ENCODE measurements at places on chromosomes 2 and 18.

DNA sequence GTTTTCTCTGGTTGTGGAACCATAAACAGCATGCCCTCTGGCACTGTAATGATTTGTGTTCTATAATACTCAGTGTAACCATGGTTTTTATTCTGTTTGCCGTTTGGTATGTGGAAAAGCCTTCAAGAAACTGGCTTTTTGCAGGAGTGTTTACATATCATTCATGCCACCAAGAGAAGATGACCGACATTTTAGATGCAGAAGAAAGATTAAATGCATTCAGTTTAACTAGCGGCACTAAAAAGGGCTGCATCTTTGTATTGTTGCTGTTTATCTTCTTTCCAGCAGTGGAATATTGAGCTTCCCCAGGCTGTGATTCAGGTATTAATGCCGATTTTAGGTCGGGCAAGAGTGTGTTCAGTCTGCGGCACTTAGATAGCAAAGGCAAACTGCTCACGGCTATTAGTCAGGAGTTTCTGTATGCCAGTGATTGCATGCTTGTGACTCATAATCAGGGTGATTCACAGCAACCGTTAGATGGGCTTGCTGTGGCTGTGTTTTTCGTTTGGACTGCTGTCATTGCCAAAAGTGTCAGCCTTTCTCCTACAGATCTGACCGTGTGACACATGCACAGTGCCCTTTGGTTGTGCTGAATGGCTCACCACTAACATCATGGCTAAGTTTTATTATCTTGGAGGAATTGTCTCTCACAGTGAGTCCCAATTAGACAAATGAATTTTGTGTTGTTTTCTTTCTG, 479.7 kb downstream of the PARD3B start:
- DNase-seq, result no peak

DNA sequence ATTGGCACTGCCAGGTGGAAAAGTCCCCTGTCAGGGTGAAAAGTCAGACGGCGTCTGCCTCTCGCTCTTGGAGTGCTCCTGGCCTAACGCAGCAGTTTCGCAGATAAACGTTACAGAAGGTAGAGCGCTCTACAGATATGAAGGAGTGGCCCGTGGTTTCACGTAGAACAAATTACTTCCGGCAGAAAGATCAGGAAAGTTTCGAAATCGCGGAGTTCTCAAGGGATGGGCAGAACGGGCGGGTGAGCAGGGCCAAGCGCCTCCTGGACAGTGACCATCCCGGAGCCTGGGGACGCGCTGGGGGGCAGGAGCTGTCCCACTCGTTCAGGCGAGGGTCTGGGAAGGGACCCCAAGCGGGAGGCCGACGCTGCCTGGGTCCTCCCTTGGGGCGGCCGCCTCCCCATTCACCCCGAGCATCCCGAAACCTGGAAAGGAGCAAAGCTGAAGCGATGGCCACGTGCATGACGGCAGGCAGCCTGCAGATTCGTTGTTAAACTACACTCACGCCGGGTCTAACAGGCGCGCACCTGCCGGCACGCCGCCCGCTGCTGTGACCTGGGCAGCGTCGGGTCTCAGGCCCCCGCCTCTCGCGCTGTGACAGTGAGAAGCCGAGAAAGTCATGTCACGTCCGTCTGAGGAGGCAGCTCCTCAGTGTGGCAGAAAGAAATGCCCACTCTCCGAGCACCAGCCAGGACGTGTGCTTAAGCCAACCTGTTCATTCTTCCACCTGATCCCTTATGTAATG, 122.9 kb upstream of the SALL3 start:
- no peak for DNase-seq

DNA sequence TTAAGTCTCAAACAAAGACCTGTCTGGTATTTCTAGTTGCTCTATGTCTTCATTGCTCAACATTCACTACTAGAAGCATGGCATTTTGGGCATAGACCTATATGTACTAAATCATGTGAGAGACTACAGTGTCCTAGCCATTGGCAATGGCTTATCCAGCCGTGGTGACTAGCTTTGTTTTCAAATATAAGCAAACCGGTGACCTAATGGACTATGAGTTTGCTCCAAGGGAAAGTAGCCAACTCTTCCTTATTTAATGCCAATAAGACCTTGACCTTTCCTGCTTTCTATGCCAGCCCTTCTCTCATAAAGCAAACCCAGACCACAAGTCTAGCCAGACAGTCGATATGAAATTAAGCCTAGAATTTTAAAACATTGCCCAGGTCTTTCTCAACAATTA, 113.7 kb upstream of the CREB1 start:
- DNase-seq, result no peak

GRCh38 chr2:237262838-237263771, 150.9 kb downstream of the COL6A3 start:
- DNase-seq, result no peak

- no peak for DNase-seq
Measured at GRCh38 chr2:113309655-113310387, 31.1 kb upstream of the PAX8 start.

- no peak for DNase-seq
Measured at GRCh38 chr2:109284826-109285225, 155.8 kb downstream of the SH3RF3 start.

DNA sequence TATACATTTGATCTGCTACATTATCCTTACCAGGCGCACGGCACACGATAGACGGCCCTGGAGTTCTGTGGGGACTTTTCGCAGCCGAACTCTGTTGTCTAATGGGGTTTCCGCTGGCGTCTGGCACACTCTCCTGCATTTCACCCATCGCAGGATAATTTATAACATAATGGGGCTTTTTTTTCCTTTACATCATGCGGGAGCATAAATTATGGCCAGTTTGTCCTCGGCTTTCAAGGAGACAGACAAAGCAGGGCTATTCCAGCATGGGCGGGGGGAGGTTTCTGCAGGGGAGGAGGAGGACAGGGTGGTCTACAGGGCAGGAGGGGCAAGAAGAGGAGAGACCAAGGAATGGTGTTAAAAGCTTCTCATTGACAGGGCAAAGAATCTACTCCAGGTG, 279.8 kb downstream of the CELF4 start:
- no peak for DNase-seq

DNA sequence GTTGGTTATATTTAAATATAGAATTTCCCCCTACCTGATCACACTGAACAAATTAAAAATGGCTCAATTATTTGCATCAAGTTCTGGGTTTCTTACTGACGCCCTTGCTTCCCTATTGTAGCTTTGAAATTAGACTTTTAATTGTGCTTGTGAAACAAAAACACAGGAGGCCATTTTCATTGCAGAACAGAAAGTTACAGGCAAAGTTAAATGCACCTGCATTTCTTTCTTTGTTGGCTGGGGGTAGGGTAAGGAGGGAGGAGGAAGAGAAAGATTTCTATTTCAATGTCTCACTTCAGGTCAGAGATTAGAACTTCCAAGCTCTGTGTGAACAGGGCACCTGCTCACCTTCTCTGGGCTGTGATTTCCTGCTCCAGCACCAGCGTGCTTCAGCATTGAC, 199.6 kb downstream of the BCL11A start:
- no peak for DNase-seq

- DNase-seq, result no peak
Measured at GRCh38 chr2:157257312-157258252, at the start of gene GALNT5. GALNT5 (plus strand) TSS chr2:157257705; CDS start chr2:157258083, 378 bp downstream.

DNA sequence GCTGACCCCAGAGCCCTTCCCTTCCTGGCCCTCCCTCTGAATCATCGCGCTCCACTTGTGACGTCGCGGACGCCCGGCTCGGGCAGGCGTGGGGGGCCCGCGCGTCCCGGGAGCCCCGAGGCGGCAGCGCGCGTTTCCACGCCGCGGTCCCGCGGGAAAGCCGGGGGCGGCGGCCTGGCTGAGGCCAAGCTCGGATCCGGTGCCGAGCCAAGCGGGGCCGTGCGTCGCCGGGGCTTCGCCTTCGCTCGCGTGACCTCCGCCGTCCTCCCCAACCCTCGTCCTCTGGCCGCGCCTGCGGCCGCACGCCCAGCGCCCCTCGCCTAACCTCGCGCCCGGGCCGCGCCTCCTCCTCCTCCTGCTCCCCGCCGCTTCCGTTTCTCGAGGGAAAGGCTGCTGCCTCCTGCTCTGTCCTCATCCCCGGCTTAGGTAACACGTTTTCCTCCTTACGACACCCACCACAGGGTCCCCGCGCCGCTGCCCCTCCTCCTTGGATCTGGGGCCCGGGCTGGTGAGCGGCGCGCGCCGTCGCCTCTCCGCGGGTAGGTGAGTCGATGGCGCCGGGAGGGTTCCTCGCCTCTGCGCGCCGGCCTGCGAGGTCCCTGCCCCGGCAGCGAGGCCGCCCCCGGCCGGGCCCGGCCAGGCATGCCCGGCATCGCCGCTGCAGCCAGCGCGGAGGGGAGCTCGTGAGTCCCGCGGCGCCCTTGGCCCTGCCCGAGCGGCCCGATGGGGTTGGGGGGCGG, at the start of gene INPP1:
Gene INPP1 (plus strand): TSS at position 54 of the 740 bp plus-strand sequence. CDS start 16,514 bp downstream, outside the sequence.
- no peak for DNase-seq

DNA sequence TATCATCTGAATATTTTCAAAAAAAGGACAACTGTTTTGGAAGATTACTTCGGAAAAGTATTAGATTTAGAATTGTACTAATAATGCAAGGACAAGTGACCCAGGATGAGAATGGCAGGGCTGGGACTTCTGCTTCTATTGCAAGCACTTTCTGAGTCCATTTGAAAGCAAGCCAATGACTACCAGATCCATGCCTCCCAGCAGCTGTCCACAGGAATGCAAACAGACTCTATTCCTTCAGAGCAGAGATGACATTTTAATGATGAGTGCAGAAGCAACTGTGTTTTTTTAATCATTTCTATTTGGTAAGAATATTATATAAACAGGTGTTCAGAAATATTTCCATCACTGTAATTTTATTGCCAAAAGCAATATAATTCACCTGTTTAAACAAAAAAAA, 456.7 kb downstream of the SOX11 start:
- no peak for DNase-seq

- no peak for DNase-seq
Measured at GRCh38 chr18:21538230-21538629, 62.3 kb downstream of the ESCO1 start.

- no peak for DNase-seq
Measured at GRCh38 chr2:176934869-176935415, 277.7 kb upstream of the HNRNPA3 start.

GRCh38 chr18:78739882-78740677, 239.5 kb upstream of the SALL3 start:
- no peak for DNase-seq
